ENCODE measurements at places on chromosomes 4 and X.

DNA sequence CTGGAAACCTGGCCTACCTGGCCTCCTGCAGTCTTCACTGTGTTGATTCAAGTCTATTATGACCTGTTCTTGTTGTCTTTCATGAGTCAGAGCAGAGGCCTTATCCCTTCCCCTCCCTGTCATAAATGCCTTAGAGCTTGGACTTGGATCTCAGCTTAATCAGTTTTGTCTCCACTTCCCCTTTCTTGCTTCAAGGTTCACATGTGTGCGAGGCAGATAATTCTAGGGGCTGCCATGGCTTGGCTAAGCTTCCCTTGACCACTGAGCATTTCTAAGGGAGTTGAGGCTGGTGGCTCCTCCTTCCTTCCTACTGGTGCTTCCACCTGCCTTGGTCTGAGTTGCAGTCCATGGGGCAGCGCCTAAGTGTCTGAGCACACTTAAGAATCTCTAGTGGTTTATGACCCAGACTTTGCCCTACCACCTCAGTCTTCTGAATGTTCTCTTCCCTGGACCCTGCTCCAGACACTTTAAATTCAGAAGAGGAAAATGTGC lies 1.7 kb upstream of the HEPH start:
- DNase-seq = no peak

- DNase-seq = no peak
Measured at GRCh38 chr4:128315756-128316520, 28.3 kb upstream of the PGRMC2 start.

- DNase-seq = no peak
Measured at GRCh38 chrX:129013574-129013973, 509.7 kb downstream of the SMARCA1 start.

DNA sequence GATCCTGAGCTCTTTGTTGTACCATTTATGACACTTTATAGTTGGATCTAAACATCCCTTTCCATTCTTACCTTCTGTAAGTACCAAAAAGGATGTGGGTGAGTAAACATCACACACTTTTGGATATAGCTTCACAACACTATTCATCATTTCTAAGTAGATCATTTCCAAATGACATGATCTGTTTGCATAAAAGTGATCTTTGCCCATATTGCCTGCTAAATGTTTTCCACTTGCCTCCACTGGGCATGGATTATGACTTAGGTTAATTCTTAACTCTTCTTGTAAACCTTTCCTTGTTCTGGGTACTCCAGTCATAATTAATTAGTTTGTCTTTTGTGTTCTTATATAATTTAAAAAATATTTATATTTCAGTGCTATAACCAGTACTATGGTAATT lies 244.9 kb upstream of the AGA start:
- DNase-seq = no peak

DNA sequence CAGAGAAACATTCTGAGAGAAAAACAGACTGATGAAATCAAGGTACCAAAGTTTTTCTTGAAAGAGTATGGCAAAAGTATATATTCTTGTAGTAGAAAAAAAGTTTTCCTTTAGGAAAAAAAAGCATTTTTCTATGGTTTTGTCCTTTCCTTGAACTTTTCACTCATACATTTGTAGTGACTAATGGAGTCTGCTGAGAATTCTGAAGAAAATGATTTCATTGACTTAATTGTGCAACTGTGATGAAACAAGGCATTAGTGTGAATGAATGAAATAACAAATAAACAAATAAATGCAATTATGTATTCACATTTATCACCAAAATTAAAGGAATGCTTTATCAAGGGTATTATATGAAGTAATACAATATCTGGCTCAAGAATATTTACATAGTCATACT lies 5.7 kb downstream of the CSN1S1 start:
- no peak for DNase-seq

DNA sequence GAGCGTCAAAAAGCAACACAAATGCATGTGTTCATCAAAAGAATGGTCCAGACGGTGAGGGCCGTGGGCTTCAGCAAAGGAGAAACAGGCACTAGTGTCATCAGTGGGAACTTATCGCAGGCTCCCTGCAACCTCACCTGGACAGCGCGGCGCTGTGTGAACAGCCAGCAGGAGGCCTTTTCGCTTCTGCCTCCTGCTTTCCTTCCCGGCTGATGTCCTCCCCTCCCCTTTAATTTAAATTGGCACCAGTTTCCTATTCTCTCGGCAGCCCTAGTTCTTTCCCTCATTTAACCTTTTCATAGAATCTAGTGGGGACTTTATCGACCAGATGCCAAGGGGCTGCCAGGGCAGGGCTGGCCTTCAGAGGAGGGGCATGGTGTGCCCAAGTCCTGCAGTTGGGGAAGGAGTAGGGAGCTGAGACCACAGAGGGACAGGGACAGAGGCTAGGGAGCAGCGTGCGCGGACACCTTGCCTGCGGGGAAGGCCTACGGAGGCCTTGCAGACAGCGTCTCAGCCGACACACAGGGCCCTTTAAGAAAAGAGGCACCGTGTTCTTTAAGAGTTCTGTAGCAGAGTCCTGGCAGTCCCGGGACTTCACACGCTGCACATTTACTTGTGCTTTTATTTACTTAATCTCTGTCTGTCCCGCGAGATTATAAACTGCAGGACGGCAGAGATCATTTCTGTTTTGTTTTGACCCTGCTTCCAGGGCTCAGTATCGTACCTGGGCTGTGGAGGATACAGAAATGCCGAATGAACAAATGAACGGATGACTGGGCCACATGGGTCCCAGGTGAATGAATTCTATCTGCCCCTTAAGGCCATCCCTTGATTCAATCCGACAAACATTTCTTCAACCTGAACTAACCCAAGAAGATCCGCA lies 8.4 kb upstream of the SORBS2 start:
- no peak for DNase-seq

- DNase-seq = no peak
Measured at GRCh38 chr4:1446502-1447386, 40.5 kb upstream of the NKX1-1 start.

DNA sequence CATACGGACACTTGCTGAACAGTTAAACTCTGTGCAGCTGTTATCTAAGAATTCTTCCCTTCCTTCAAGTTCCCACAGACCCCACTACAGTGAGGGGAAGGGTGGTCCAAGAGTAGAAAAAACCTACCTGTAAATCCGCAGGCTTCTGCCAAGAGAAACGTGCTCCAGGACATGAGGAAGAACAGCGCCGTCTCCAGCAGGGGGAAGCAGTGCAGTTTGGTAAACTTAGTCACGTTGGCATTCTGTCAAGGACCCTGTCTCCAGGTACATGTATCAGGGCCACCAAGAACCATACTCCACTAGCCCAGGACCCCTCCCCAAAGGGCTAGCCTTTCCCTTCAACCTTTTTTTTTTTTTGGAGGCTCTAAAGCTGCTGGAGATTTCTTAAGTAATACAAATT lies 79.9 kb downstream of the CHST7 start:
- no peak for DNase-seq

GRCh38 chrX:24100713-24101112 lies 46.0 kb downstream of the EIF2S3 start:
- no peak for DNase-seq

DNA sequence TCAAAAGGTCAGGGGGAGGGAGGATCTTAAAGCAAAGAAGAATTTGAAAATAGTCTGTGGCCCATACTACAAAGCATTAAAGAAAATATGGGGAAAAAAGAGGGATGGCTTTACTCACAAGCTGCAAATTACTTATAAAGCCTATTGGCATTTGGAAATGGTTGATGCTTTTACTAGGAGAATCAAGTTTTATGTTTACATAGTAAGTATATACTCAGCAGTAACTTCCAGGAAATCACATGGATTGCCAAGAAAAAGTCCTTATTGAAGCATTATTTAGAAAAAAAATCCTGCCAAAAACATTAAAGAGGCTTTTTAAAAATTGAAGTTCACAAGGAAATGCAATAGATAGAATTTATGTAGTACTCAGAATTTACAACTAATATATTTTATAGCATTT lies 8.4 kb upstream of the SH3RF1 start:
- no peak for DNase-seq

DNA sequence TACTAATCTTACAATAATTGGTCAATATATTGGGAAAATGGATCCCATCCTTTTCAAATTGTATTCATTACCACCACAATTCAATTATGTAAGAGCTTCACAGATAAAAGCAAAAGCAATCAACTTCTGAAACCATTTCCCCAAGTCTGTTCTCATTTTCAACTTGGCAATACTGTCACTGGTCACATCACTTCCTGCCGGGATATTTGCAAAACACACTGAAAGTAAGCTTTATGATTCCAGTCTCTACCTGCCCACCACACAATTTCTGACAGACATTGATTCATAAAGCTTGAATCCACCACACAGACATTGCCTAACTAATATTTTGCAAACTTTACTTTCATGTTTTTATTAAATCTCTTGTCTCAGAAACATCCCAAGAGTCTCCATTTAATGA lies 53.6 kb downstream of the LIN54 start:
- DNase-seq = no peak

GRCh38 chrX:50475208-50475607 lies 4.6 kb upstream of the DGKK start:
- no peak for DNase-seq

GRCh38 chrX:1821846-1822245 lies 207.0 kb downstream of the ASMT start:
- DNase-seq = no peak

- no peak for DNase-seq
Measured at GRCh38 chr4:174274436-174274835, 9.0 kb downstream of the FBXO8 start.

DNA sequence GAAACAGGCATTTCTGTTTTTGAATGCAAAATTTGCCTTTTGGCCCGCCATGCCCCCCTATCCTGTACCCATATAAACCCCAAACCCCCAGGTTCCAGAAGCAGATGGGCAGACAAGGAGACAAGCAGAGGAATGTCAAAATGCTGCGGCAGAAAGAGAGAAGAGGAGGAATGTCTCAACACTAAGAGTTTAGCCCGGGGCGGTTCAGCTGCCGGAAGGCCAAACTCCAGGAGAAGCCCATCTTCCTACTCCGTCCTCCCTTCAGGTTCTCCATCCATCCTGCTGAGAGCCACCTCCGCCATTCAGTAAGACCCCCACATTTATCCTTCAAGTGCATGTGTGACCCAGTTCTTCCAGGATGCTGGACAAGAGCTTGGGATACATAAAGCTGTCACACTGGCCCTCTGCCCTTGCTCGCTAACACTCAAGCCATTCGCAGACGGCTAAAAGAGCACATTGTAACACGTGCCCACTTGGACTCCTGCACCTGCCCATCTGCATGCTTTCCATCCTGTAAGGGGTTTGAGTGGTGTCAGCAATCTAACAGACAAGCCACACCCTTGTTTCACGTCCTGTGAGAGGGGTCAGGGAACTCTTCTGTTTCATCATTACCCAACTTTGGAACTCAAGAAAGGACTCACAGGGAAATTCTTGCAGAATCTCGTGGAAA lies 31.3 kb downstream of the TLR10 start:
- no peak for DNase-seq

DNA sequence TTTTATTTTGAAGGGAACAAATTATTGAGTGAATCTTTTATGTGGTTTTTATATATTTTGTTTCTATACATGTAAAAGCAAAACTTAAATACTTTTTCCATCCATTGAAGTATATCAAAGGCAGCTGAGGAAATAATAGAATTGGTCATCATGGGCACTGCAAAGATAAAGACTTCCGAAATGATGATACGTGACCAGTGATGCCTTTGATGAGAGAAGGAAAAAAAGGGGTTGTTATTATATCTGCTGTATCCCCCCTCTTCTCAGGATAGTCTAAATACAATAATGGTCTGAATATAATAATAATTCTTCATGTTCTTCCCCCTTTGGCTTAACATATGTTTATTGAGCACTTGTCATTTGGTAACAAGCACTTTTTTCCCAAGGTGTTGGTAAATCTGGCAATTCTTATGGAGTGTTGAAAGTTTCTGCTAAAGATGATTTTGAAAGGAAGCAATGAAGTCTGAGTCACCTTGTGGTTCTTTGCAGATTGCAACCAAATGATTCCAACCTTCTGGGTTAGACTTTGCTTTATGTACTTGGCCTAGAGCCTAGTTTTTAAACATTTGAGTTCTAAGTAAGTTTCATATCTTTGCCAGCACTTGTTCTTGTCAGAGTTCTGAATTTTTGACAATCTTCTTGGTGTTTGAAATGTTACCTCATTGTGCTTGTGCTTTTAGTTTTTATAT lies 60.8 kb downstream of the USP9X start:
- DNase-seq = no peak

- no peak for DNase-seq
Measured at GRCh38 chr4:6492861-6493657, 20.6 kb upstream of the PPP2R2C start.

DNA sequence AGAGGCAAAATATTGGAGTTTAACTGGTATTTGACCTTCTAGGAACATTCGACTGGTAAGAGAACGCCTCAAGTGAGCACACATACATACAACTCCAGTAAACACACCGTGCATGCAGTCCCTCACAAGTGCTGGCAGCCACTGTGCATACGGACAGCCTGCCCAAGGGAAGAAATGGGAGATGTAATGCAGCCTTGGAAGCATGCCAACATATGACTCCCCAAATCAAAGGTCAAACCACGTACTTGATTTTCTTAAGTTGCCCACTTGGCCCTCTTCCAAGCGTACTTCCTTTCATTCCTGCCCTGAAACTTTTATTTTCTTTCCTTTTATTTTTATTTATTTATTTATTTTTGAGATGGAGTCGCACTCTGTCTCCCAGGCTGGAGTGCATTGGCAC lies 206.6 kb downstream of the SPRY1 start:
- DNase-seq = no peak

Data from activated CD4-positive, CD25-positive, alpha-beta regulatory T cell treated with anti-CD3 and anti-CD28 coated beads, Interleukin-2, amount 50 U/mL, for 16 hours (primary cell).